ENCODE measurements at places on chromosomes 3 and 15.

DNA sequence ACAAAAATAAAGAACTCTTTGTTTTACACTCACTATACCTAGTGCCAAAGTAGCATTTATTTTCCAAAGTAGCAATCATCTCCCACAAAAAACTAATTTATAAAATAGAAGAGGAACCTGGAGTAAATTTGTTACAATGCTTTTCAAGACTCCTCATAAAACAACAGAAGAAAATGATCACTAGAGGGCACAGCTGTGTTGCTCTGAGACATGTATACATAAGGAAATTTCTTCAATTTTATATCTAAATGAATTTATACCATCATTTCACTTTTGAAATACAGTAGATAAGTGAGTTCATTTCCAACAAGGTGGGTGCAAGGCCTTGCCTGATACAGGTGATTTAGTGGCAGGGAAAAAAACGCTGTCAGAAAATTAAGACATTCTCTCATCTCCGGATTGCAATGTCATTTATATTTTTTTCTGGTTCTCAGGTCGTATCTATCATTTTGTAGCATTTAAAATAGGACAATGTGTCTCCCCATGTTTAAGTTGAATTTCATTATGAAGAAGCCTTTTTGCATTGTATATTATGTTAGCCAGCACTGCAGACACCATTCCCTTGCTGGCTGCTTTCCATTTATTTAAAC is 25.3 kb upstream of the ARHGEF26 start:
- DNase-seq = no peak

DNA sequence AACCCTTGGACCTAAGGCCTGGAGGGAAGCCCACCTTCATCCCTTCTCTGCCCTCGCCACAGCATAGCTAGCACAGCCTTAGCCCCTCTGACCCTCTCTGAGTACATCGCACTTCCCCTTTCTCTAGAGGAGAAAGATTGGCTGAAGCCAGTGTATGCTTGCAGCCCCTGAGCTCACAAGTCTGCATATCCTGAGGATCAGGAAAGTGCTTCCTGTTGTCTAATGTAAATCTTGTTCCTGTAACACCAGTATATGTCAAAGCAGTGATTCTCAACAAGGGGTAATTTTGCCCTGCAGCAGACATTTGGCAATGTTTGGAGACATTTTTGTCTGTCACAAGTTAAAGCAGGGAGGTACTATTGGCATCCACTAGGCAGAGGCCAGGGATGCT is 2.2 kb upstream of the PRKCD start:
- no peak for DNase-seq

DNA sequence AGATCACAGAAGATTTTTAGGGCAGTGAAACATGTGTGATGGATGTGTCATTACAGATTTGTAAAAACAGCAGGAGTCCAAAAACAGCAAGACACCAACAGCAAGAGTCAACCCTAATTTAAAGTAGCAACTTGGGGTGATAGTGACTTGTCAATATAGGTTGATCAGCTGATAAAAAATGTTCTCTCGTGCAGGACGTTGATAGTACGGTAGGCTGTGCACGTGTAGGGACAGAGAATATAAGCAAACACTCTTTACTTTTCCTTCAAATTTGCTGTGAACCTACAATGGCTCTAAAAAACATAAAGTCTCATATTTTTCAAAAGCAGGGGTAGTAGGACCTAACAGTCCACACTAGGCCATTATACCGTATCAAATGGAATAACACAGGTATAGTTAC is 120.8 kb downstream of the STAG1 start:
- no peak for DNase-seq

DNA sequence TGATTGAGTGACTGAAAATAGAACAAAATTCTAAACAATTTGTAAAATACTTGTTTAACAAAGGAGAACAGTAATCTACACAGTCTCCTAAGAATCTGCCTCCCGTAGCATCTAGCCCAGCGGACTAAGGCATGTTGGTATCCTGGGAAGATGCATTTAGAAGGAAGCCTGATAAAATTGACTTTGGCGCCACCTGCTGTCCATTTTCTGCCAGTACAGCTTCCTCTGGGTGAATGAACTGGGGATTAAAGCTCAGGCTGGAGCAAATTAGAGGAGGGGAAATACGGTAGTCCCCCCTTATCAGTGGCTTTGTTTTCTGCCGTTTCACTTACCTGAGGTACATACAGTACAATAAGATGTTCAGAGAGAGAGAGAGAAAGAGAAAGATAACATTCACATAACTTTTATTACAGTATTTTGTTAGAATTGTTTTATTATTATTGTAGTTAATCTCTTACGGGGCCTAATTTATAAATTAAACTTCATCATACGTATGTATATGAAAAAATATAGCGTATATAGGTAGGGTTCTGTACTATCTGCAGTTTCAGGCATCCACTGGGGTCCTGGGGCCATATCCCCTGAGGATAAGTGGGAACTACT is 191.6 kb downstream of the GAP43 start:
- DNase-seq = peak; percentile 74

DNA sequence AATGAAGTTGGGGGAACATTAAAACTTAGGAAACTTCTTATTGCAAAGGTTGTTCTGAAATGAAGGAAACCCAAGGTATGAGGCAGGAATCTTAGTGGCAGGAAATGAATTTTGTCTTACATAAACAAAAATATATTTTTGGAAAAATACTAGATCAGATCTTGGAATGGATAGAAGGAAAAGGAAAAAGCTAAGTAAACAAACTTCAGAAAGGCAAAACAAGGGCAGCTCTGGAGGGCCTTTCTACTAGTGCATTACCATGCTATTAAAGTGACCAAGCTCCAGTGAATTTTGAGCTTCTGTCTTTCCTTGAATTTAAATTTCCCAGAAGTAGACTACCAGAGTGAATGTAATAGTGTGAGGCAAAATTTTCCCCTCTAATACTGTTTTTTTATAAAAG is 13.6 kb downstream of the ARL6 start:
- DNase-seq = no peak

DNA sequence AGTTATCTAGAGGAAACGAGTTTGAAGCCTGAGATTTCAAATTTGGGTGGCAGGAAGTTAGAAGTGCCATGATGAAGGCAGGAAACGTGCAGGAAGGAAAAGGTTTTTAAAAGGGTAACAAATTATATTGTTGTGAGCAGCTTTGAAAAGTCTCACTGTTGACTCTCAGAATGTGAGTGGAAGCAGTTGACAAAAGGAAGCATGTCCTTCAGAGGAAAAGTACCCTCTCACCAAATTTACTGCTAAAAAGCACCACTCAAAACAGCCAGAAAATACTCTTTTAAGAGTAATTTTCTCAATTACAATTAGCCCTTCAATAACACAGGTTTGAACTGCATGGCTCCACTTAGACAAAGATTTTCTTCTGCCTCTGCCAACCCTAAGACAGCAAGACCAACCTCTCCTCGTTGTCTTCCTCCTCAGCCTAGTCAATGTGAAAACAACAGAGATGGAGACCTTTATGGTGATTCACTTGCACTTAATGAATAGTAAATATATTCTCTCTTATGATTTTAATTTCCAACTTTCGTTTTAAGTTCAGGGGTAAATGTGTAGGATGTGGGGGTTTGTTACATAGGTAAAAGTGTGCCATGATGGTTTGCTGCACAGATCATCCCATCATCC is 117.1 kb upstream of the LIPC start:
- peak; percentile 25 for DNase-seq

DNA sequence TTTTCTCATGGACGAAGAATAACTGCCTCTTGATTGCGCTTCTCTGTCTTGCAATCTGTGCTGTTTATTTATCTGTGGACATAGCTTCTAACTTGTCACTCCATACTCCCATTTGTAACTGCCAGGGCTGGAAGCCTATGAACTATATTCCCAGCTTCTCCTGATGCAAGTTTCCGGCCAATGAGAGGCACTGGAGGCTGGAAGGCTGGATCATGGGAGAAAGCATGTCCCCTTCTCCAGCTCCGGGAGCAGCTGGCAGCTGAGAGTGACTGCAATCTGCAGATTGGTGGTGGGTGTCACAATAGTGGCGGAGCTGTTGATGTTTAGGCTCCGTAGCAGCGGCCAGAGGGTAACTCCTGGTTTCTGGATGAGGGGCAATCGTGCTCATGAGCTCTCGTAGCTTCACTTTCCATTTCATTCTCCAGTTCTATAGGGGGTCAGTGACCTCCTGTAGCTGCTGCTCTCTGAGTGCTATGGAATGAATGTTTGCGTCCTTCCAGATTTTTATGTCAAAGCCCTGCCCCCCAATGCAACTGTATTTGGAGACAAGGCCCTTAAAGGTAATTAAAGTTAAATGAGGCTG is 35.7 kb upstream of the PCSK6 start:
- no peak for DNase-seq

Measured in CD4-positive, alpha-beta T cell treated with Interleukin-2 at 100 ng/mL for 4 hours (primary cell).